Activated T-helper 1 cell treated with anti-CD3 and anti-CD28 coated beads, Interleukin-2, amount 50 U/mL, for 16 hours (primary cell): ENCODE measurements at places on chromosomes 6 and 20.

GRCh38 chr6:37866590-37867507, 47.3 kb downstream of the ZFAND3 start:
- no peak for DNase-seq

GRCh38 chr20:61424628-61425420, 172.8 kb downstream of the CDH4 start:
- DNase-seq, result no peak

DNA sequence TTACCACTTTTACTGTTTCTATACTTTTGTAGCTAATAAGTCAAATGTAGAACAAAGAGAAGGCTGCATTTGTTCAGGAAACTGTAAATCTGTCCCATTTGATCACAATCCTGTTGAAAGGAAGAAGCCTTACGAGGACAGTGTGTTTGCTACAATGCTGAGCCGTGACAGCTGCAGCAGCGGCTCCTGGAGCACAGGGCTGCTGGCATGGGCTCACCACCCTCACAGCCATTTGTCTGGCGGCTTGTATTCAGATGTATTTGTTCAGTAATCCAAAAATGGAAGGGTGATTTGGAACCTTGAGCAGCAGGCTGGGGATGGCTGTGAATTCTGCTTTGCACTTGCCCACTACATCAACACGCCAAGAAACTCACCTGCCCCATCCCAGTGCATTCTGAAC, 5.7 kb downstream of the TUBB2A start:
- DNase-seq, result no peak

GRCh38 chr20:53212018-53212417, 239.9 kb downstream of the TSHZ2 start:
- no peak for DNase-seq

DNA sequence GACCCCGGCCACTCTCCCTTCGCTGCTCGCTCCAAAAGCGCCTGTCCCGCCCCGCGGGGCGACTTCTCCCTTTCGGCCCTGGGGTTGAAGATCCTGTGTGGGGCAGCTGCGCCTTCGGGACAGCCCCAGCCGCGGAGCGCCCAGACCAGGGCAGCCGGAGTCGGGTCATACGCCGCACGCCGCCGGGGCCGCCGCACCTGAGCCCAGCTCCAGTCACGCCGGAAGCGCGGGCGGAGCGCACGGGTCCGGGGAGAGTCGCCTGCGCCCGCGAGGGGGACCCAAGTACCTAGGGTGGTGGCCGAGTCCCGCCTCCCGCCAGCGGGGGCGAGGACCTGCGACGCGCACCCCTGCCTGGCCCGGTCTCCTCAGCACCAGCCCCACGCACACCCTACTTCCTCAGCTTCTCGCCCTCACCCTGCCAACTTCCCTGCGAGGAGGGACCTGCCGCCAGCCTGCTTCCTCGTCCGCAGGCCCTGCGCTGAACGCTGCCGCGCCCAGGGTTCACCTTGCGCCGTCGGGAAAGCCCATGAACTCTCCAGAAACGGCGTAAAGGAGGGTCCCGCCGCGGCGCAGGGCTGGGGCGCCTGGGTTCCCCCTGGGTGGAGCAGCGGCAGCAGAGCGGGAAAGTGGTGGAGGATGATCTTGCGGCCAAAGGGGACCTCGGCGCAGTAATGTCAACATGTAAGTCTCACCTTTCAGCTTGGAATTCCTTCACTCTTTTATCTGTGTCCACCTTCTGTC, at the start of gene ADGRG6:
TSS of gene ADGRG6 (plus strand) at position 357 of the 741 bp plus-strand sequence. CDS start at position 680, 323 bp downstream.
- no peak for DNase-seq

- DNase-seq, result no peak
Observed at GRCh38 chr6:13116155-13116554, 212.2 kb downstream of the TBC1D7 start.

DNA sequence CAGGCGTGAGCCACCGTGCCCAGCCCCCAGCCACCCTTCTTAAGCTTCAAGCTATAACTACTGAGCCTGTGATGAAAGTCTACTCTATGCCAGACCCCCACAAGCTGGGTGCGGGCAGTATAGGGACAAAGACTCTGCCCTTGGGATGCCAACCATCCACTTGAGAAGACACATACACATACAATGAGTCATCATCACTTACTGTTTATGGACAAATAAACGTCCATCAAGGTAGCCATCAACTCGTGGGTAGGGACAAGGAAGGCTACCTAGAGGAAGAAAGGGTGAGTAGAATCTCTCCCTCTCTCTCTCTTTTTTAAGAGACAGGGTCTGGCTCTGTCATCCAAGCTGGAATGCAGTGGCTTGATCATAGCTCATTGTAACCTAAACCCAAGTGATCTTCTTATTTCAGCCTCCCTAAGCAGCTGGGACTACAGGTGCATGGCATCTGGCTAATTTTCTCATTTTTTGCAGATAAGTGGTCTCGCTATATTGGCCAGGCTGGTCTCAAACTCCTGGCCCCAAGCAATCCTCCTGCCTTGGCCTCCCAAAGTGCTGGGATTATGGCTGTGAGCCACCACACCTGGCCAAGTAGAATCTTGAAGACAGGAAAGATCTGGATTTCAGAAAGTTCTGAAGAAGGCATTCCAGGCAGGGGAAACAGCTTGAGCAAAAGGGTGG, 2.6 kb upstream of the TP53INP2 start:
- no peak for DNase-seq

GRCh38 chr6:118319894-118320649, 228.0 kb upstream of the PLN start:
- DNase-seq, result no peak

- no peak for DNase-seq
Observed at GRCh38 chr6:34319471-34319885, 70.7 kb upstream of the SMIM29 start.

DNA sequence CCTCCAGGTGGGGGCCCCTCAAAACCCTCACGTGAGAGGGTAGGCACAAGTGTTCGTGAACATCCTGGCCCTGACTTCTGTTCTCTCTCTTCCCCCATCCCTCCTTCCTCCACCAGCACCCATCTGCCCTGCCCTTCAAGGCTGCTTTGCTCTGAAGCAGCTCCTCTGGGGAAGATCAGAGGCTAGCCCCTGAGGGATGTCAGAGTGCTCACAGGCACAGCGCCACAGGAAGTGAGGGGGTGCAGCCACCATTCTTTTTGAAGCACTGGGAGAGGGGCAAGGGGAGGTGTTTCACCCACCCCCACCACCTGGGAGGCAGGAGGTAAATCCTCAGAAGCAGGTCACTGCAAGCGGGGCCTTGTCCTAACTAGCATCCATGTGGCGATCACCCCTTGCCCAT, 11.4 kb downstream of the MOCS1 start:
- DNase-seq, result no peak
